ENCODE measurements at places on chromosomes 2 and 18.

DNA sequence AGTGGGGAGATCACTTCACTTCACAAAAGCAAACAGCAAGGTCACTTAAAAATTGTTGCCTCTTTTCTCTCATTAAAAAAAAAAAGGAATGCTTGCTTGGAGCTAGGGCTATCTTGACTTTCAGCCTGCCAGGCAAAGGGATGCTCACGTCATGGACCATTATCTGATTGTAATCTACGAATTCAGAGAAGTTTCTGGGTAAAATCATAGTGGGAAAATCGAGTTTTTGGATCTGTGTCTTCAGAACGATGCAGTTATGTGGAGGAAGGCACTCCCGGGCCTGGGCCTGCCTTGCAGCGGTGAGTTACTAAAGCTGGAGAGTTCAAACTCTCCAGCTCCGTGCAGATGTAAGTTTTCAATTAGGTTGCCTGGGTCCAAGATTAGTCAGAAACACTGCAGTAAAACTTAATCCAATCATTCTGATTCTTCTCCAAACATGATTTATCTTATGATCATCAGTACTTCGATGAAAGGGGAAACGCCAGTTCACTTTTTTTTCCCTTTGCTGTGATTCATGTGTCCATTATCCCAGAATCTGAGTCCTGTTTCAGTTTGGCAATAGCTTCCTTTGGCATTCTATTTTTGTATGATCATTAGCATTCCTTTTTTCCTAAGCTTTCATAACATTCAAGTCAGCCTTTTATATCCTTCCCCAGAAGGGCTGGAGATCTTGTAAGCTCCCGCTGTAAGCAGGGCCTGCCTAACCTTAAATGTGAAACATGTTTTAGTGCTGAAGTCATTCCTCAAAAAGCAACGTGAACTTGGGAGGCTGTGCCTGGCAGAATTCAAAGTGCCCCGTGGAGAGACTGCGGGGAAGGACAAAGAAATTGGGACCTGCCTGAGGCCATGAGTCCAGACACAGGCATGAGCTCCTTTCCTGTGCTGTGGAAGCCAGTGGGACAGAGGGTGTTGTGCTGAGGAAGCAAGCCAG, 119.3 kb upstream of the TWIST2 start:
- peak; percentile 98 for DNase-seq

GRCh38 chr2:203685789-203686420, 20.5 kb upstream of the CD28 start:
- no peak for DNase-seq

GRCh38 chr2:58268685-58269084, 27.6 kb upstream of the FANCL start:
- no peak for DNase-seq

GRCh38 chr2:238094438-238095022, 5.6 kb upstream of the ESPNL start:
- DNase-seq: no peak

GRCh38 chr2:47908682-47909081, 2.4 kb upstream of the FBXO11 start:
- DNase-seq: no peak

DNA sequence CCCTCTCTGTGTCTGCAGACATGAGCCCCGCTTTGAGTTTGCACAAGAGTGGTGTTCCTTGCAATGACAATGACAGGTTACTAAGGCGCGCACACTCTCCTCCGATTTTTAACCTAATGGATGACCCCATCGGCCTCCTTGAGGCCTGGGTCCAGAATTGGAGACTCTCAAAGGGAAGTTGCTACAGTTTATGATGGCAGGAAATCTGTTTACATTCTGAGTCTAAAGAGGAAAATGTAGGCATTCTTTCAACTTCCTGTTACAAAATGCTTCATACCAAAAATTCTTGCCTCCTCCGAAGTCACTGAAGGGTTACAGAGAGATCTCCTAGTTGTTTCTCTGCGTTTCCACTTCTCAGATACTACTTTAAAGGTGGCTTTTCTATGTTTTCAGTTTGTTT, 225.3 kb upstream of the AGAP1 start:
- DNase-seq: no peak

DNA sequence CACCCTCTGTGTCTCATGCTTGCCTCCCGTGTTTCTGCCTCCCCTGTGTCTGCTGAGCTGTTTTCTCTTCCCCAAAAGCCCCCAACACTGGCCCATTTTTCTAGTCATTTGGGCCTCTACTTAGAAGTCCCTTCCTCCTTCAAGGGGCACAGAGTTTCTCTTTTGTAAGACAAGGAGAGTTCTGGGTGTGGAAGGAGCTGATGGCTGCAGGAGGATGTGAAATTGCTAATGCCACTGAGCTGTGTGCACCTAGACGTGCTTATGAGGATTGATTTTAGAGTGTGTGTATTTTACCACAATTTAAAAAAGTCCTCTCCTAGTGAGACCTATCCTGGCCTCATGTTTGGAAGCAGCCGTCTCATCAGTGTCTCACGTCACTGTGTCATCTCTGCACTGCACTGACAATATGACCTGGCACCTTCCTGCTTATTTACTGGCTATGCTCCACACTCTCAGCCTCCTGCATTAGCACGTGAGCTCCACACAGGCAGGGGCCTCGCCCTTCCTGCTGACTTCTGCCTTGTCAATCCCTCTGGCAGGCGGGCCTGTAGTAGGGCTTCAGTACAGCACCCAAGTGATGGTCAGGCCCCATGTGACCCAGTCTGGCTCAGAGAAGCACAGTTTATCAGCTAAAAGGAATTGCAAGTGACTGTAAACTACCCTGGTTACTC, 8.0 kb upstream of the MBP start:
- no peak for DNase-seq

- no peak for DNase-seq
Measured at GRCh38 chr18:3263132-3263700, 1.3 kb downstream of the MYL12B start.

DNA sequence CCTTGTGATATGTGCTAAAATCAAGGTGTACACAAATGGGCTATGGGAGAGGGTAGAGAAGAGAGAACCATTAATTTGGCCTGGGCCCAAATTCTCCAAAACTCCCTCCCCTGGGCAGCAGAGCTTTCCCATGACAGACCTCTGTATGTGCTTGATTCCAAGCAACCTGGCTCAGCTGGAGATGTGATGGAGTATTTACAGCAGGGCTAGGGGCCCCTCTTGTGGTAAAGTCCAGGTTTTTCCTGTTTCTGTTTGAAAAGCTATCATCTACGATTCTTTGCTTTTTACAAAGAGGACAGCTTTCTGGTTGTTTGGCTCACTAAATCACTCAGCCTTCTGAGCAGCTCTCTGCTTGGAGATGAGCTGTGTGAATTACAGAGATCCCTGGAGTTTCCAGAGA, 40.3 kb downstream of the KCNS3 start:
- DNase-seq: no peak

- no peak for DNase-seq
Measured at GRCh38 chr2:873027-873426, 77.6 kb upstream of the SNTG2 start.

DNA sequence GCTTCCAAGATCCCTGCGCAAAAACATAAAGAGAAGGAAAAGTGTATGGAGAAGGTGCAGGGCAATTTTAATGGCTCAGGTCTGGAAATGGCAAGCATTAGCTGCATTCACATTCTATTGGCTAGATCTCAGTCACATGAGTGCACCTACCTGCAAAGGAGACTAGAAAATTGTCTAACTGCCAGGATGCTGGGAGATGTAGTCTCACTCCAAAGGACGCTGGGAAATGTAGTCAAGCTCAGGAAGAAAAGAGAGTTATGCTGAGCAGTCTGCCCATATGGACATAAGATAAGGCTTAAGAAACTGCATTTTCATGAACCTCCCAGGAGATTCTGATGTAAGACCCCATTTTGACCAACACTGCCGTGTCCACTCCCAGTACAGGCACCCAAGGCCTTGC, 9.5 kb upstream of the KLHL29 start:
- DNase-seq: no peak

GRCh38 chr2:196131949-196132925, 39.1 kb downstream of the STK17B start:
- no peak for DNase-seq

DNA sequence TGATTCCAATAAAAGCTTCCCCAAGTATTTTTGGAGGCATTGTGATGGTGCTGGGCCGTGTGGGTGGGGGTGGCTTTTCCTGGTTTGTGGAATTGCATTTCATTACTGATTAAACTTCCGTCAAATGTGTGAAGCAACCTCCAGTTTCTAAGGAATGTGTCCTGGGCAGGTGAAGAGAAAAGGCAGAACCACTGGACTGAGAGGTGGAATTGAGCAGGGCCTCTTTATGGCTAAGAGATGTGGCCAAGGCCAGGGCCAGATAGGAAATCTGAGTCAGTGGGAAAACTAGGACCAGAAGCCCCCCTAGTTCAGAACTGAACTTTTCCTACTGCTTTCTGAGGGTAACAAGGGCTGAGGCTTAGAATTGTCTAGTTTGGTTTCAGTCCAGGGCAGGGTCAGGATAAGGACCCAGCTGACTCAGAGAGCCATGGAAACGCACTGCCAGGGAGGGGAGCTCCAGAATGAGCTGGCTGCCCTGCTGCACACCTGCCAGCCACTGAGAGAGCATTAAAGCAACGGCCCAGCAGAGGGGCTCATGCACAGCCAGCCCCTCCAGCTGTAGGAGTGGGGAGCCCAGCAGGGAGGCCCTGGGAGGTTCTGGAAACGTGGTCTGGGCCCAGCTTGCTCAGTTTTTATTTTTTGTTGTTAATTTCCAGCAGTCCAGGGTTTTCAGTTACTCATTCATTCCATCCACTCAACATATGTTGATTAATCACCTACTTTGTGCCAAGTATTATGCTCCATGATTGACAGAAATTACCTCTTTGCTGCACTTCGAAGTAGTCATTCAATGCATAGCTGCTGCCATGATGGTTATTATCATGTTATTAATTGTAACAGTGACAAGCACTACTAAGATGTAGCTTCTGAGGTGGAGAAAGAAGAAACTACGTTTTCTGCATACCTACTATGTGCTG, 156.1 kb downstream of the MSH2 start:
- no peak for DNase-seq

DNA sequence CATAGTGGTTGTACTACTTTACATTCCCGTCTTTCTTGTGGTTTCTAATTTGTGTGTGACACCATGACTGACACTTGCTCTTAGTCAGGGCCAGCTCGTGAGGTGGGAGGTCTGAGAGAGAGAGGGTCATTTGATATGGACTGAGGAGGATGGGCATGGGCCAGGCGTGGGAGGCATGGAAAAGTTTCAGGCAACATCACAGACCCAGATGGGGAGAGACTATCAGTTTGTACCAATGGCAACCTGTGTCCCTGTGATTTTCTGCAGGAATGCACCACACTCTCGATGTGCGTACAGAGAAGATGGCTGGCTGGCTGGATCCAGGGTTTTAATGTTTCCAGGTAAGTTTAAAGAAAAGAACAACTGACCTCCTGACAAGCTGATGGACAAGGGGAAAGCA, 273.6 kb downstream of the CYRIA start:
- DNase-seq: no peak

DNA sequence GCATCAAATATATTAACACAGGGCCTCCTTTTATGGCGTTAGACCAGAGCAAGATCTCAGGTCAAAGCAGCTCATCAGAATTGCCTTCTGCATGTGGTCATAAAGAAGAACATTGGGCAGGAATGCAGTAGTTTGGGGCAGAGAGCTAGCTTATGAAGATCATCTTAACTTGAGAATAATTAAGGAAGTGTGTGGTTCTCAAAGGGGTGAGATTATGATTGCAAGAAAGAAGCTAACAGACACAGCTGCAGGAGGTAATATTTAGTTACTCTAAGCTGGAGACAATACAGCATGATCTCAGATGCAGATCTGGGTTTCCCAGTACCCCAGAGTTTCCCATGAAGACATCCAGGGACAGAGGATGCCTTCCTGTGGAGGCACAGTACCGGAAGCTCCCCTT, 91.6 kb downstream of the TTC27 start:
- DNase-seq: no peak

- no peak for DNase-seq
Measured at GRCh38 chr2:134429886-134430285, 176.0 kb downstream of the MGAT5 start.

DNA sequence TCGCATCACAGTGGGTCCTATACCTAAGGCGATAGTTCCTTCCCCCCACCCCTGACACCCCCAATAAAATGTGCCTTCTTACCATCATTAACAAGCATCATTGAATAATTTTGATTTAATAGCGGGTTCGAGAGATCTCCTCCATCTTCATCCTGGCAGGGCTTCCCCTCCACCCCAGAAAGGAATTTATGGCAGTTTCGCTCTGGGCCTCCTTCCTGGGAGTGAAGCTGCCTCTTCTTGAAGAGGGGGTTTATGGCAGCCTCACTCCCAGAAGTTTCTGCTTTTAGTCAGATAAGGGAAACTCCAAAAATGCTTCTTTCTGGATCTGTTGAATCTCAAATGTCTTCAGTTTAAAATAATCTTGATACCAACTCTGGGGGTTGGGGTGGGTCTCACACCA, 45.7 kb downstream of the RRM2 start:
- DNase-seq: no peak

- no peak for DNase-seq
Measured at GRCh38 chr2:80364524-80365212, 60.1 kb upstream of the LRRTM1 start.

GRCh38 chr18:77457681-77458080, 208.0 kb downstream of the GALR1 start:
- no peak for DNase-seq

DNA sequence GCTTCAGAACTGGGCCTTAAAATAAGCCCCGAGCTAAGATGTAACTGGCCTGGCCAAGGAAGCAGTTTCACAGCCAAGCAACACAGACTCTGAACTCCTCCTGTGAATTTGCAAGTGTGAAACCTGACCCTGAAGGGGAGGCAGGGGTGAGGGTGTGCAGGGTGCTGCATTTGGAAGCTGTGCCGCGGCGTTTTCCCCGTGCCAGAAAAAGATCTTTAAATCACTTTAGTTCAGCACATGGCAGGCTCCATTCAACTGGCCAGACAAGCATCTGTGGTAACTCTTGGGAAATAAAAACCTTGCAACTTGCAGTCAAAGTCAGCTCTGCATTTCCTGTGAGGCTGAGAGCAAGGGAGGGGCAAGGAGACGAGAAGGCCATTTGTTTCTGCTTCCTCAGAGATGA, 209.3 kb upstream of the SOX11 start:
- DNase-seq: no peak

DNA sequence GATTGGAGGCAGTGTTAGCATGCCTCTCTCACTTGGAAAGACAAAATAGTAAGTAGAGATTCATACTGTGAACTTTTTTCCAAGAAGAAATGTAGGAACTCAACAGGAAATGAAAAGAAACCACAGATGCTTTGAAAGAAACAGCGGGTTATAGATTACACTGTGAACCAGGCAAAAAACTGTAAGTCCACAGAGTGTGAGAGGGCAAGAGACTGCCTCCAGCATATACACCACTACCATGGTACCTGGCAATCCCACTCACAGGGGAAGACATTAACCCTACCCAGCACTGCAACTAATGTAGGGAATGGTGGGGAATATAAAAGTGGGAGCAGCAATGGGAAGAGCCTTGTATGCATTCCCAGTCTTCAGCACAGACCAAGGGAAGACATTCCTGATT, 150.6 kb upstream of the GALNT5 start:
- no peak for DNase-seq

DNA sequence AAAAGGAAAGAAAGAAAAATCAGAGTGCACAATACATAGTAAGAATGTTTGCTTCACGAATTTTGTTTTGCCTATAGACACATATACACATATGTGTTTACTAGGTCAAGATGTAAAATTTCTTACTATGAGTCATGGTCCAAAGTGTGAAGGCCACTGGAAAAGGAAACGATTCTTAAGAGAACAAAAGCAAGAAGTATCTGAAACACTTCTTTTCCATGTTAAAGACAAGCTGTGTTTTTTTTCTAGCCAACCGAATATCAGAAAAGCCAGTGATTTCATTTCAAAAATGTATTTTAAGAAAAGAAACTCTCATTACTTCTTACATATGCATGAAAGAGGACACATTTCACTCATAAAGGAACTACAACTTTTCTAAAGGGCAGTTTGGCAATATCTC, 24.9 kb downstream of the PECR start:
- no peak for DNase-seq

GRCh38 chr2:1755436-1756191, 11.3 kb upstream of the PXDN start:
- no peak for DNase-seq
